ENCODE measurements at places on chromosomes 1 and 21. TPM values are rescaled to one million over a fixed set of nuclear protein-coding genes. Genes with fewer than 3 reads are reported as not detected.
A peak's percentile ranks its signal among the peaks of the same experiment; 100 is the strongest.

FAM72C gene
- 6.0 TPM for total RNA-seq

ADAMTS4 gene
- 7.5 TPM for total RNA-seq

ZMPSTE24 gene
- 60.7 TPM for total RNA-seq

- no peak for DNase-seq
These were observed 38.2 kb upstream of the PKP1 start for GRCh38 chr1:201245082-201245481.

GRCh38 chr1:220012259-220012658, 34.0 kb downstream of the EPRS1 start:
- DNase-seq: peak; percentile 44
